ENCODE measurements at places on chromosomes 5 and 9. TPM values are rescaled to one million over a fixed set of nuclear protein-coding genes. Genes with fewer than 3 reads are reported as not detected.
A peak's percentile ranks its signal among the peaks of the same experiment; 100 is the strongest.

Gene SLC6A19
- total RNA-seq = not detected

Gene S1PR3
- total RNA-seq = 0.06 TPM

Gene SLC6A7
- not detected for total RNA-seq

Gene TAS2R1
- total RNA-seq = not detected

Gene PDCD1LG2
- total RNA-seq = 0.44 TPM

Gene SPINK5
- total RNA-seq = not detected

Gene TIMD4
- total RNA-seq = 4.9 TPM

DNA sequence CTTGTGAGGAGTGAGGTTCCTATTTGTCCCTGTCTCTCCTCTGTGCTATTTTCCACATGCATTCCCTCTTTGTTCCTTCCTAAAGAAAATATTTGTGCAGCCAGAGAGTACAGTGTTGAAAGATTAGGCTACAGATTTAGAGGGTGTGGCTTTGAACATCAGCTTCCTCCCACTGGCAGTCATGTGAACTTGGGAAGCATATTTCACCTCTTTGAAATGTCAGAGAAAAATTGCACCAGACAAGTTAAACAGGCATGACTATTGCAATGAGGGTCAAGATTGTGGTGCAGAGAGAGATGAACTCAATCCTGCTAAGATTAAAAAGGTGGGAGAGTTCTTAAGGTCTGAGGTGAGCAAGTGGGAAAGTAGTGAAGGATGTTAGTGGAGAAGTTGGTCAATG is 641.0 kb downstream of the DNAH5 start:
- DNase-seq = no peak

DNA sequence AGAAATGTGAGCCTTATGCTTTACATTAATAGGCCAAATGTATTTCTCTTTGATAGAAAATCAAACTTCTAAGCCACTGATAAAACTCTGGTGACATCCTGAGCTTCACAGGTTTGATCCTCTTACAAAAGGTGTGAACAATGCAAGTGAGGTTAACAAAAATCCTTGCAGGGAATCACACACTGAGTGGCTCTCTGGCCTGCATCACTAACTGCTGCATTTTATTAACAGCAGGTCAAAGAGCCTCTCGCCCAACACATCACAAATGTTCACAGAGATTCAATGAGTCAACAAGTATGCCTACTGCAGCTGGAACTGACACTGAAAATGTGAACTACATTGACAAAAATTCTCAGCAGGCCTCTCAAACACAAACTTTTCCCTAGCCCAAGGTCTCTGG is 122.3 kb downstream of the SEMA5A start:
- no peak for DNase-seq

- DNase-seq = no peak
Measured at GRCh38 chr5:177304392-177305119, 957 bp downstream of the PRELID1 start.

- no peak for DNase-seq
Measured at GRCh38 chr9:132637801-132638200, 32.0 kb downstream of the DDX31 start.

- DNase-seq = no peak
Measured at GRCh38 chr9:91212596-91213243, 149.0 kb downstream of the AUH start.

- DNase-seq = no peak
Measured at GRCh38 chr5:177368869-177369644, 11.3 kb downstream of the RGS14 start.

- no peak for DNase-seq
Measured at GRCh38 chr5:42836070-42836769, 24.5 kb upstream of the SELENOP start.

- DNase-seq = no peak
Measured at GRCh38 chr5:108661024-108661423, 86.7 kb upstream of the FER start.

DNA sequence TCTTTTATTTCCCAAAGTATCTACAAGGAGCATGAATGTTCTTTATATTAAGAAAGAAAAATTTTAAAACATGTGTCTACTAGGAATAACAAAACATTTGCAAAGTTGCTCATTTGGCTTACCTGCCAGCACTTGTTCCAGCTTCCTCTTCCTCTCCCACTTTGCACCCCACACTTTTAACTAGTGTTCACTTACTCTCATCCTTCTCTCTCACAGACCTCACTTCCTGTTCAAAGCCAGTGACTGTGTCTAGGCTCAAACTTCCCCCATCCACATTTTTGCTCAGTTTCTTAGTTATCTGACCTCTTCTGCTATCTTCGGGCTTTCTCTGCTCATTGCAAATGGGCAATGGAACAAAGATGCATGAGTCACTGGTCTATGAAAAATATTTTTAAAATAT is 512.2 kb upstream of the ZNF462 start:
- no peak for DNase-seq

DNA sequence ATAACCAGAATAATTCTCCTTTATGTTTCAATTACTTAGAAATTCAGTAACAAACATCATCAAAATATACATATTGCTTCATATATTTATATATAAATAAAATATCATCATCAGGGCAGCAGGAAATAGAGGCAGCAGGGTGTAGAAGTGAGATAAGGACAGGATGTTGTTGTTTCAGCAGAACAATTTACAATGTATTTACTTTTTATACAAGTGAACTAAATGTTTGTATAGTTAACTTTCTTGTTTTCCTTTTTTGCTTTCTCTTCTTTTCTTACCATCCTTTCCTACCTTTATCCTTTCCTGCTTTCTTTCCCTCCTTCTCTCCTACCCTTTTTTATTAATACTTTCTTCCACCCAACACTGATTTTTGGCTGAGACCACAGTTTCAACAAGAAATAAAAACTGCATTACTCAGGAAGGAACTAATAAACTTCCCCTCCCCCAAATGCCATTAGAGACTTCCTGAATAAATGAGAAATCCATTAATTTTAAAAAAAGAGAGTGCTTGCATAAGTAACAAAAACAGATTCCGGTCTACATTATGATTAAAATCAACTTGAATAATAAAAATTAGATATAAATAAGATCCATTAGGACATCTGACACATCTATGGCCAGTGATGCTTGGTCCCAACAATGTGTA is 159.8 kb upstream of the ACOT12 start:
- no peak for DNase-seq

DNA sequence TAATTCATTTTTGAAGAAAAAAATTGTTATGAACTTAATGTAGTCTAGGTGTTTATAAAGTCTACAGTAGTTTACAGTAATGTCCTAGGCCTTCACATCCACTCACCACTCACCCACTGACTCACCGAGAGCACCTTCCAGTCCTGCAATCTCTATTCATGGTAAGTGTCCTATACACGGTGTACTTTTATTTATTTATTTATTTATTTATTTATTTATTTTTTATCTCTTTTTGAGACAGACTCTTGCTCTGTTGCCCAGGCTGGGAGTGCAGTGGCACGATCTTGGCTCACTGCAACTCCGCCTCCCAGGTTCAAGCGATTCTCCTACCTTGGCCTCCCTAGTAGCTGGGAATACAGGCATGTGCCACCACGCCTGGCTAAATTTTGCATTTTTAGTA is 39.3 kb upstream of the PIK3R1 start:
- no peak for DNase-seq

GRCh38 chr9:34927061-34927460 is 31.0 kb upstream of the PHF24 start:
- DNase-seq = no peak

- peak; percentile 32 for DNase-seq
Measured at GRCh38 chr5:40486437-40487275, 193.1 kb upstream of the PTGER4 start.

DNA sequence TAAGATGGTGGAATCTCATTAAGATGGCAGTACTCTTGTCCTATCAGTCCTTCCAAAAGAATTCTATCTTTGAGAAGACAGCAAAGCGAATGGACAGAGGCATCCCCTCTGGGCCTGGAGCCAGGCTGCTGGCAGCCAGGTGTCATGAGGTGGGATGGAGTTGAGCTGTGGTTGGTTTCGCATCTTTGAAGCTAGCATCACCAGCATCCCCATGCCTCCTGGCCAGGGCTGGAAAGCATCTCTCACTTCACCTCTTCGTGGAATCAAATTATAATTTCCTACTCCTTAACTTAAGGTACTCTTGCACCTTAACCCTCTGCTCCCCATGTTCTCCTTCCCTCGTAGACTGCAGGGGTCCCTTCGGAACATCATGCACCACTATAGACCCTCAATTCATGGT is 248.3 kb downstream of the GADD45G start:
- peak; percentile 4 for DNase-seq

Measured in activated naive CD8-positive, alpha-beta T cell treated with anti-CD3 and anti-CD28 coated beads, Interleukin-2, amount 10 ng/mL, durations not matched to agents 7 days and 5 days (primary cell).